ENCODE measurements at places on chromosomes 6 and 20.

- no peak for DNase-seq
Measured at GRCh38 chr6:117306227-117306790, 41.0 kb downstream of the VGLL2 start.

- no peak for DNase-seq
Measured at GRCh38 chr20:46775806-46776205, 66.4 kb downstream of the SLC2A10 start.

DNA sequence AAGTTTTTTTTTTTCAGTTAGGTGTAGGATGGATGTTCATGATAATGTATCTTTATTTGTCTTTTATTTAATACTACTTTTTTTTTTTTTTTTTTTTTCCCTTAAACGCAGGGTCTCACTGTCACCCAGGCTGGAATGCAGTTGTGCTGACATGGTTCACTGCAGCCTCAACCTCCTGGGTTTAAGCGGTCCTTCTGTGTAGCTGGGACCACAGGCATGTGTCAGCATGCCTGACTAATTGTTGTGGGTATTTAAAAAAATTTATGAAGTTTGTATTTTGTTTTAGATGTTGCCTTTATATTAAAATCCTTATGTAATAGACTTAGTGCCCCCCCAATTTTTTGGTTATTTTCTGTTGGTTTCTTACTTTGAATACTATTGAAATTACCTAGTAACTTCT lies 42.6 kb downstream of the NCOA3 start:
- DNase-seq, result no peak

- DNase-seq, result no peak
Measured at GRCh38 chr6:1820165-1820564, 210.4 kb downstream of the FOXC1 start.

- DNase-seq, result no peak
Measured at GRCh38 chr6:3457710-3458602, 1.1 kb upstream of the SLC22A23 start.
